ENCODE measurements at places on chromosomes 11 and 22.

DNA sequence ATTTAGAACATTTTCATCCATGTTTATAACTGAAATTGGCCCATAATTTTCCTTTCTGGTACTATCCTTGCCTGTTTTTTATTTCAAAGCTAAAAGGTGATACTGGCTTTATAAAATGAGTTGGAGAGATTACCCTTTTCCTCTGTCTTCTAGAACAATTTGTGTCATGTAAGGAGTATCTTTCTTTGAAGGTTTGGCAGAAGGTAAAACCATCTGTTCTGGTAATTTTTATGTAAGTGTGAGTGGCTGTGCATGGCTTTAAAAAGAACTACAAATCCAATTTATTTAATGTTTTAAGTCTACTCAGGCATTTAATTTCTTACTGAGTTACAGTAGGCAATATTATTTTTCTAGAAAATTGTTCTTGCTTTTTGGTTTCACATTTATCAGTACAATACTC is 7.7 kb upstream of the MRGPRD start:
- no peak for DNase-seq

GRCh38 chr11:115126092-115126491 is 378.1 kb downstream of the CADM1 start:
- no peak for DNase-seq

DNA sequence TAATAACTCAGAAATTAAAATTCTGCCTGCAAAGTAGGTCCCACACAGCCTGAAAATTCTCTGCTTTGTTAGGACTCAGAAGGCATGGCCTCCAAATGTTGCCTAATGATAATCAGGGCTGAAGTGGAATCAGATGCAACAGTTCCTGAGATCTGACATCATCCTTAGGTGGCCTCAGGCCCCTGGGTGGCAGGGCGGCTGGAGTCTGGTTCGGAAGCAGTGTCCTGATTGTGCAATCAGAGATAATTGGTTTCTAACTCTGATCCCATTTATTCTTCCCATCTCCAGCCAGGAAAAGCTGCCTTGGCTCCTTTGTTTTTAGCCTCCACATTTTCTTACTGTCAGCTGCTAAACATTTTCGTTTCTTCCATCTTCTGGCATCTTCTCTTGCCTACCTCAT is 399.3 kb downstream of the OPCML start:
- DNase-seq: no peak

DNA sequence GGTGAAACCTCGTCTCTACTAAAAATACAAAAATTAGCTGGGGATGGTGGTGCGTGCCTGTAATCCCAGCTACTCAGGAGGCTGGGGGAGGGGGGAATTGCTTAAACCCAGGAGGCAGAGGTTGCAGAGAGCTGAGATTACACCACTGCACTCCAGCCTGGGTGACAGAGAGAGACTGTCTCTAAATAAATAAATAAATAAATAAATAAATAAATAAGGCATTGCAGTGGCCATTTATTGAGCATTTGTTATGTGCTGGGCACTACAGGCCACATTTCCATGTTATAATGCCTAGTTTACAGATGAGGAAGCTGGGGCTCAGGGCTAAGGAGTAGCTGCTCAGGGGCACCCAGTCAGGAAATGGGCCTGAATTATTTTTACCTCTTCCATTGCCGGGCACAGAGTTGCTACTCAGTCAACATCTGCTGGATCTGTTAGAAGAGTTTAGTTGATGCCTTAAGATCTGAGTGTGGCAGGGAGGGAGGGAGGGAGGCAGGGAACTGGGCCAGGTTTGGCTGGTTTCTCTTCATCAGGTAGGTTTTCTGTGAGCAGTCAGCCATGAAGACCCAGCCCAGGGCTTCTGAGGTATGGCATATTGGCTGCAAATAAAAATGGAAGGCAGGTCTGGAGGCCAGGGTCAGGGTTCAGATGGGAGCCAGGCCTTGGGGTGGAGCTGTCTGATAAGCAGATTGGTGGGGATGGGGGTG is 5.6 kb downstream of the PVALB start:
- no peak for DNase-seq

GRCh38 chr11:69301455-69302401 is 7.8 kb downstream of the MYEOV start:
- no peak for DNase-seq

DNA sequence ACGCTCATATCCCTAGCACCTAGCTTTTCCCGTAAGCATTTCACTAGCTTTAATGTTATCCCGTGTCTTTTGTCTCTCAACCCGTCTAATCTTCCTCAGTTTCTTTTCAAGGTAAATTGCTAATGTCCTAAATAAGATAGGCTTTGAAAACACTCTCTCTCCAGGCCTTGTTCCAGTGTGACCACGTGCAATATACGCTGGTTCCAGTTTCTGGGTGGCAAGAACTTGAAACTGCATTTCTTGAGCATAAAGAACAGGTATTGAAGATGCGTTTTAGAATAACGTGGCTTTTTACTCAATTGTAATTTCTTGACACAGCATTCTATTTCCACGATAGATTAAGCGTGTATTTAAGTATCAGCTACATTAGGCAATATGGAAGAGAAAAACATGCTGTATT is 1.1 kb downstream of the CDC45 start:
- DNase-seq: no peak

GRCh38 chr22:32042924-32043323 is at the start of gene SLC5A1:
SLC5A1 (plus strand) TSS chr22:32043261; CDS start chr22:32043282, 21 bp downstream.
- peak; percentile 27 for DNase-seq

DNA sequence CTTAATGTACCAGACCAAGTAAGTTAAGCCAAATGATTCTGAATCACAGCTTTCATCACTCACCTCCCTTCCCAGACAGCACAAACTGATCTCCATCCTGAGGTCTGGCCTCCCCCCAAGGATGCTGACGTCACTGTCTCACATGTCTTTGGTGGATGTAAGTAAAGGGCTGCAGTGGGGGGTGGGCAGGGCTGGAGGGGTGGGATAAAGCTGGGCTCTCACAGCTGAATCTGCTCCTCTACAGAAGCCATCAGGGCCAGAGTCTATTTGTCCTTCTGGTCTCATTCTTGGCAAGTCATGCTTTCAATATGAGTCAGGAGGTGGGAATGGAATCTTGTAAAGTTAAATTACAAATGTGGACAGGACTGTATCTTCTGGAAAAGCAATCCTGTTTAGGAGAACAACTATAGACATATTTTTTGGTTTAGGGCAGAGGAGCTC is 32.7 kb downstream of the P4HA3 start:
- DNase-seq: no peak

DNA sequence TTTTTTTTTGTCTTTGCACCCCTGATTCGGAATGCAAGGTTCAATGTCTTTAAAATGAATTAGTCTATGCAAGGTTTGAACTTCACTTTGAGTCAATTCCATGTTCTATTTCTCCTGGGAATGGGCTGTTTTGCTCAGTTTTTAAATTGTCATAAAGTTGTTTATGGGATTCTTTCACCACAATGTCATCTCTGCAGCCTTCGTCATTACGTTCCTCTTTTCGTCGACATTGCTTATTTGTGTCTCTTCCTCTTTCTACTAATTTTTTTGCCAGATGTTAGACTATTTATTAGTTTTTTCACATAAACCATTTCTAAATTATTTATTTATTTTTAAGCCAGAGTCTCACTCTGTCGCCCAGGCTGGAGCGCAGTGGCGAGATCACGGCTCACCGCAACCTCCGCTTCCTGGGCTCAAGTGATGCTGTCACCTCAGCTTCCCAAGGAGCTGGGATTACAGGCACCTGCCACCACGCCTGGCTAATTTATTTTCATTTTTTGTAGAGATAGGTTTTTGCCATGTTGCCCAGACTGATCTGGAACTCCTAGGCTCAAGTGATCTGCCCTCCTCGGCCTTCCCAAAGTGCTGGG is 7.1 kb upstream of the TNNT3 start:
- DNase-seq: no peak

DNA sequence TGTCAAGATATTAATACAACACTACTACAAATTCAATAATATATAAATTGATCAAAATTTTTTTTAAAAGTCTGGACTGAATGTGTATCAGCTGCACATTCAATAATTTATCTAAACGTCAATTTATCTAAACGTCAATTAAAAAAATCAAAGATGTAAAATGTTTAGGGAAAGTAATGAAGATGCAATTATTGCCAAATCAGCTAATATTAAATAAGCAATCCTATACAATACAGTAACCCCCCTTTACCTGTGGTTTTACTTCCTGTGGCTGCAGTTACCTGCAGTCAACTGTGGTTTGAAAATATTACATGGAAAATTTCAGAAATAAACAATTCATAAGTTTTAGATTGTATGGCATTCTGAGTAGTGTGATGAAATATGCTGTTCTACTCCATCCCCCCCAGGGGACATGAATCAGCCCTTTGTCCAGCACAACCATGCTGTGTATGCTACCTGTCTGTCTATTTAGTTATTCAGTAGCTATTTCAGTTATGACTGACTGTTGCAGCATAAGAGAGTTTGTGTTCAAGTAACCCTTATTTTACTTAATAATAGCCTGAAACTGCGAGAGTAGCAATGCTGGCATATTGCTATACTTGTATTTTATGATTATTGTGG is 72.2 kb downstream of the CWF19L2 start:
- DNase-seq: no peak

DNA sequence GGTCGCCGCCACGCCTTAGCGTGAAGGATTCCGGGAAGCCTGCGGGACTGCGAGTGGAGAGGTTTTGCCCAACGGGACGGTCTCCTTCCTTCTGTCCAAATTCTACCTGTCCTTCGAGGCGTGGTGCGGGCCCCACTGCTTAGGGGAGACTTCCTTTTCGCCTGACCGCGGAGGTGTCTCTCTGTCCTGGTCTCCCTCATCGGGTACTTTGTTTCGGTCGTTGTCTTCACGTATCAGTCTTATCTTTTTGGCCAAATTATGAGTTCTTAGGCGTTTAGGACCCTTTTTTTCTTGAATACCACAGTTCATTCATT is 388 bp downstream of the HINFP start:
- DNase-seq: no peak

- DNase-seq: no peak
These were observed 124.7 kb downstream of the PARVA start for GRCh38 chr11:12502046-12502445.

- DNase-seq: no peak
These were observed 3.0 kb downstream of the UCP3 start for GRCh38 chr11:74005721-74006517.

DNA sequence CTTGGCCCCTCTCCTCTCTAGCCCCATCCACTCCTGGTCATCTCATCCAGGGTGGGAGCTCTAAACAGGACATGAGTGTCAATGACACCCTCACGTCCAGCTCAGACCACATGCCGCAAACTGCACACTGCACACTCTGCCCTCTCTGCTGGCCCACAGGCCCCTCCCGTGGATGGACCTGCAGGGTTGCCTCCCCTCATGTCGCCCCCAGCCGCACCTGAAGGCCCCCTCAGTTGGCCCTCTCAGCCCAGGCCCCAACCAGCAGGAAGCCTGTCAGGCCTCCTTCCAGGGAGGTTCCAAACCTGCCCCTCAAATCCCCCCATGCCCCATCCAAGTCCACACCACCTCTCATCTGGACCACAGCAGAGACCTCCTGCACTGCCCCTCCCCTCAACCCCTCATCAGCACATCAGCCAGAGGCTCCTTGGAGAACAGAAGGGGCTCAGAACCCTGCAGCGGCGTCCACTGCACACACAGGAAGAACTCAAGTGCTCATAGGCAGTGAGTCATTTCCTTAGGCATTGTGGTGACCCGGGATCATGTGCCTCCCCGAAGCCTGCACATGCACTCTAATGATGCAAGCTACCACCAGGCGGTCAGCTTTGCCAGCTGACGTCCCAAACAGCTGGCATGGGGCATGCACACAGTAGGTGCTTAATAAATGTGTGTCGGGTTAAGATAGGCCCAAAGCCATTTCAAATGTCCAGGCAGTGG is 12.9 kb upstream of the CDKN1C start:
- no peak for DNase-seq

- peak; percentile 25 for DNase-seq
These were observed 593.2 kb downstream of the INSC start for GRCh38 chr11:15707971-15708370.
